ENCODE measurements at places on chromosomes 1 and 21.

GRCh38 chr1:161070761-161071160, 1.1 kb upstream of the ARHGAP30 start:
- DNase-seq, result no peak

DNA sequence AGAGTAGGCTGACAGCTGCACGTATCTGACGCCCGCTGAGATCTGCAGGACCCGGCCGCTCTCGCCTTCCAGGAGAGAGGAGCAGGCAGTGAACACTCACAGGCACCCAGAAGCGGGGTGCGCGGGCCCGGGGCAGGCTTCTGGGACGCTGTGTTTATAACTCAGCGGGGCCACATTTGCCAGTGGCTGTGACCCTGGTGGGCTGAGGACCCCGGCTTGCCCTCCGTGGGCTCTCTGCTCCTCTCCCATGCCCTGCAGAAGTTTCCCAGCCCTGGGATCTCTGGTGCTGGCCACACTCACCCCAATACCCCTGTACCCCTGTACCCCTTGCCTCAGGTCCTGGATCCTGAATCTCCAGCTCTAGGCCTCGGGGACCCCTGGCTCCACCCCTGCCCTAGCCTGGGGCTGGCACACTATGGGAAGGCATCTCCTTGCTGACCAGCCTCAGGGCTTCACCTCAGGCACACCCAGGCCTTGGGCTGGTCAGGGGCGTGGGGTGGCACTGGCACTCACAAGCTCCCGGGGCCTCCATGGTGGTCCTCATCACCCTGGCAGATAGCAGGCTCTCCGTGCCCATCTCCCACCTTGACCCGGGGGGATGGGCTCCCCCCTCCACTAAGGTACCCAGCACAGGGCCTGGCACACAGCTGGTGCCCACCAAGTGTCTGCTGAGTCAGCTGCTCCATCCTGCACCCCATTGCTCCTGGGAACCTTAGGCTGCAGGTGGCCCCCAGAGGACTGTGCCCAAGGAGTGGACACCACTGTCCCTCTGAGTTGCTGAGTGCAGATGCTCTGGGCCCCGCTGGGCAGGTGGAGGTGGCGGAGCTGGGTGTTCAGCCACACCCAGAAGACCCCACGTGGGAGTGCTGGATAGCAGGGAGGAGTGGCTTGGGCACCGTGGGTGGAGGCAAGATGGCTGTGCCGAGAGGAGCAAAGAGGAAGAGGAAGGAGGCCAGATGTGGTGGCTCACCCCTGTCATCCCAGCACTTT, 32.4 kb downstream of the MORN1 start:
- no peak for DNase-seq

- DNase-seq, result no peak
These were observed 11.4 kb upstream of the DNASE2B start for GRCh38 chr1:84386716-84387479.

GRCh38 chr1:5688081-5689077, 303.8 kb downstream of the NPHP4 start:
- DNase-seq, result no peak

GRCh38 chr1:221993444-221993948, 251.6 kb upstream of the DUSP10 start:
- DNase-seq, result no peak

DNA sequence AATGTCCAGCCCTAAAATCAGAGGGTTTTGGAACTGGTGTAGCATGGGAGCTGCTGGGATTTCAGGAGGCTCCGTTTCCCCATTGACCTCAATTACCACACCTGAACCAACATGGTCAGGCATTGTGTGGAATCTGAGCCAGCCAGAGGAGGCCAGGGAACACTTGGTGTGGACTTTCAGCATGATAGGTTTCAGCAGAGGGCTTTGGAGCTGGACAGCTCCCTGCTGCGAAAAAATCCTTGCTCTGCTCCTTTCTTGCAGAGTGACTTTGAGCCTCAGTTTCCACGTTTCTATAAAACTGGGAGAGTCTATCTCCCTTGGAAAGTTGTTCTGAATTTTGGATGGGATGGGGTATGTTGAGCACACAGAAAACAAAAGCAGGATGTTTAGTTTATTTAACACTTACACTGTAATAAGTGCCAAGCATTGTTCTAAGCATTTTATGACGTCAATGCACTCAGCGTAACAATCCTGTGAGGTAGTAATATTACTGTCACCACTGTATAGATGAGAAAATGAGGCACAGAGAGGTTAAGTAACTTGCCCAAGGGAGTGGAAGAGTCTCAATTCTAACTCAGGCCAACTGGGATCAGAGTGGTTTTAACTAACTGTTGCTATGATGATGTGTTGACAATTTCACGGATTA, 168.0 kb downstream of the GRIK3 start:
- no peak for DNase-seq
